ENCODE measurements at places on chromosomes 1 and 21. TPM values are rescaled to one million over a fixed set of nuclear protein-coding genes. Genes with fewer than 3 reads are reported as not detected.
A peak's percentile ranks its signal among the peaks of the same experiment; 100 is the strongest.

The NCAM2 gene
- 7.5 TPM for total RNA-seq

DNA sequence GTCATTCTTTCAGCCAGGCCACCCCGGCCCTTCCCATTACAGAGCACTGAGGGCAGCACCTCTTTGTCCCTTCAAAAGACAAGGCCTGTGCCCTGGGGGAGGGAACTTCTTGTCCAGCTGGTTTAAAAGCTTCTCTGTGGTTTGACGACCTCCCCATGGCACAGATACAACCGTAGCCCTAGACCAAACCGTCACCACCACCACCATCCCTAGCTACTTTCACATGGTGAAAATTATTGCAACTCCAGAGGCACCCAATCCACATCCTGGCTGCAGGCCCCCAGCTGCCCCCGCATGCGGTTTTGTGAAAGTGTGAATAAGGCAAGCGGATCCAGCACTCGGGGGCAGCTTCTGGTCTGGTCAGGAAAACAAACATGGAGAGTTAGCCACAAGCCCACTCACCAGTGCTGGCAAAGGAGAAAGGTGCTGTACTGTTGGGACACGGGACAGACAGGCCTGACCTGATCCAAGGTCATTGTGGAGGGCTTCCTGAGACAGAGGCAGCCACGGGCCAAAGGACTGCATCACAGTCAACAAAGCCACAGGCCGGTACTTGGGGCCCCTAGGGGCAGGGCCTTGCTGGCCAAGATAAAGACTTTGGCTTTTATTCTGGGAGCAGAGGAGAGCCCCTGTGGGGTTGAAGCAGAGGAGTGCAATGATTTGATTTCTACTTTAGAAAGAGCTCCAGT lies 31.2 kb downstream of the CDCA8 start:
- no peak for DNase-seq
- no peaks in the 10 kb centered on the region for H3K27me3 ChIP-seq
- H3K4me3 ChIP-seq: no peak overlapping the region

The VSIG8 gene
- total RNA-seq: not detected

- no peak for DNase-seq
- H3K27ac ChIP-seq: peak overlapping the region; percentile 93
- H3K4me3 ChIP-seq: peak overlapping the region; percentile 59
- H3K27me3 ChIP-seq: no peaks in the 10 kb centered on the region
Measured at GRCh38 chr1:203327684-203328457, 22.6 kb downstream of the BTG2 start.

The NR1I3 gene
- total RNA-seq: not detected

GRCh38 chr1:47881505-47882442 lies 115.4 kb downstream of the TRABD2B start:
- DNase-seq: no peak
- H3K4me1 ChIP-seq: no peaks in the 10 kb centered on the region
- no peaks in the 10 kb centered on the region for H3K27me3 ChIP-seq

DNA sequence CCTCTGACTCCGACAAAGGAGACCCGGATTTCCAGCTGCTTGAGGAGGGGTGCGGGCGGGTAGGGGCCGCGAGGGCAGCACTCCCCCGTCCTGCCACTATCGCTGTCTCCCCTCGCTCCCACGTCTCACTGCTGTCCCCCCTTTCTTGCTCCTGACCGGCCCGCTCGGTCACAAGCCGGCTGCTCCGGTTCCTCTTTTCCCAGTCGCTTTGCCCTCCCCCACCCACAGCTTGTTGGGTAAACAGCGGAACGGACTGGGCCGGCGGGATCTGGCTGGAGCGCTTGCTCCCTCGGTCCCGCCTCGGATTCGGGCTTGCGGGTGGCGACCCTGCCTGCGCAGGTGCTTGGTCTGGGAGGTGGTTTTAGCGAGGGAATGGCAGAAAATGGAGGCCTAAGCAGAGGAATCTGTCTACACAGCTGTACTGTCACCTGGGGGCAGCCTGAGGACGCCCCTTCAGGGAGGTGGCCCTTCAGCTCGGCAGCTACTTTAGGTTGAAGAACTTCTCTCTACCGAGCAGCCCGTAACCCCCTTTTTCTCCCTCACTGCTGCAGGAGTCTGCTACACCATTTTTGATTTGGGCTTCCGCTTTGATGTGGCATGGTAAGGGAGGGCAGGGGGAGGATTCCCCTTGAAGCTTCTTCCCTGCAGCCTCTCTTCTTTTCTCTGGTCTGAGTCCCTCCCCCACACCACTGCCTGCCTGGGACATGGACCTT lies 645 bp downstream of the ATP6V0B start:
- DNase-seq: no peak
- peak overlapping the region; percentile 96 for H3K27ac ChIP-seq
- H3K36me3 ChIP-seq: peaks cover 40% of the 10 kb centered on the region
- H3K4me1 ChIP-seq: peaks cover 74% of the 10 kb centered on the region
- peak overlapping the region; percentile 97 for H3K4me3 ChIP-seq
- H3K27me3 ChIP-seq: no peaks in the 10 kb centered on the region

GRCh38 chr1:184888505-184888904 lies 85.8 kb downstream of the NIBAN1 start:
- H3K4me1 ChIP-seq: peaks cover 59% of the 10 kb centered on the region
- peaks cover 16% of the 10 kb centered on the region for H3K36me3 ChIP-seq

- no peak for DNase-seq
- no peak overlapping the region for H3K27ac ChIP-seq
- H3K4me1 ChIP-seq: no peaks in the 10 kb centered on the region
- no peak overlapping the region for H3K4me3 ChIP-seq
Measured at GRCh38 chr1:223175032-223175431, 32.0 kb upstream of the TLR5 start.

The OR2M3 gene
- total RNA-seq: not detected

GRCh38 chr21:33901412-33902288 lies 14.0 kb downstream of the ATP5PO start:
- H3K4me1 ChIP-seq: no peaks in the 10 kb centered on the region
- H3K4me3 ChIP-seq: no peak overlapping the region
- peaks cover 13% of the 10 kb centered on the region for H3K36me3 ChIP-seq
- no peaks in the 10 kb centered on the region for H3K27me3 ChIP-seq

The MPL gene
- total RNA-seq: 0.13 TPM

The SPOCD1 gene
- total RNA-seq: not detected

DNA sequence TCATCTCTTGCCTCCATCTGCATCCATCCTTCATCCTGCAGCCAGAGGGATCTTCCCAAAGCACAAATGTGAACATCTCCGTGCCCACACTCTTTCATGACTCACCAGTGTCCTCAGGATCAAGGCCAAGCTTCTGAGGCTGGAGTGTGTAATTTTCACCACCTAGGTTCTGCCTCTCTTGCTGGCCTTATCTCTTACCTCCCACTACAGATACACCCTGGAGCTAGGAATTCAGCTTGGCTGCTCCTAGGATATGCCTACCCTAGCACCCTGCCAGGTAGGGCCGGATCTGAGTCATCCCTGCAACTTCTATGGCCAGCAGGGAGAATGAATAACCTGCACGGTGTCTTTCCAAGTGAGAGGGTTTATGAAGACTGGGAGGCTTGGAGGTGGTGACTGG lies 208.7 kb upstream of the CSF3R start:
- H3K27ac ChIP-seq: no peak overlapping the region
- H3K4me3 ChIP-seq: no peak overlapping the region
- no peaks in the 10 kb centered on the region for H3K36me3 ChIP-seq

DNA sequence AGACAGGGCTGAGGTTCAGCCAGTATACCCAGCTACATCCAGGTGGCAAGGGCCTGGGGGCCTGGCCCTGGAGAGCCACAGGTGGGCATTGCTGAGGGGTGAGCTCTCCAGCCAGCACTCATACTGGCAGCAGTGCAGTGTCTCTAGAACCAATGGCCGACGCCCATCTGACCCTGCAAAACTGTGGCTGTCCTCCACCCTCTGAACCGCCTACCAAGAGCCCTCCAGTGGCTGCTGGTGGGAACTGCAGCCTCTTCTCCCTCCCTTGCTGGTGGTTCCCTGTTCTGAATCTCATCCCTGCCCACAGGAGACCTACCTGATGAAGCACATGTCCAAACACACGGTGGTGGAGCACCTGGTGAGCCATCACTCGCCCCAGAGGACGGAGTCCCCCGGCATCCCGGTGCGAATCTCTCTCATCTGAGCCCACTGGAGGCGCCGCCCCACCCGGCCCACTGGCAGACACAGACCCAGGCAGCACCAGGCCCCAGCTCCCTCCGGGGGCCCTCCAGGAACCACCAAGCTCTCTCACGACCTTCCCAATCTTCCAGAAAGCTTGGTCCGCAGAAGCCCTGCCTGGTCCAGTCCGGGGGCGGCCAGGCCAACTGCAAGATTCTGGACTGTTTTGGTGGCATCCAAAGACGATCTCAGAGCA lies 22.1 kb downstream of the A3GALT2 start:
- no peak for DNase-seq
- H3K36me3 ChIP-seq: peaks cover 38% of the 10 kb centered on the region
- H3K27me3 ChIP-seq: no peaks in the 10 kb centered on the region
- H3K4me3 ChIP-seq: no peak overlapping the region

The PMVK gene
- 16.6 TPM for total RNA-seq

The NBPF26 gene
- total RNA-seq: 30.7 TPM

The AMY1A gene
- total RNA-seq: not detected

- H3K4me3 ChIP-seq: no peak overlapping the region
- H3K4me1 ChIP-seq: peaks cover 12% of the 10 kb centered on the region
- no peaks in the 10 kb centered on the region for H3K36me3 ChIP-seq
Measured at GRCh38 chr1:162138599-162139181, 69.2 kb downstream of the NOS1AP start.

DNA sequence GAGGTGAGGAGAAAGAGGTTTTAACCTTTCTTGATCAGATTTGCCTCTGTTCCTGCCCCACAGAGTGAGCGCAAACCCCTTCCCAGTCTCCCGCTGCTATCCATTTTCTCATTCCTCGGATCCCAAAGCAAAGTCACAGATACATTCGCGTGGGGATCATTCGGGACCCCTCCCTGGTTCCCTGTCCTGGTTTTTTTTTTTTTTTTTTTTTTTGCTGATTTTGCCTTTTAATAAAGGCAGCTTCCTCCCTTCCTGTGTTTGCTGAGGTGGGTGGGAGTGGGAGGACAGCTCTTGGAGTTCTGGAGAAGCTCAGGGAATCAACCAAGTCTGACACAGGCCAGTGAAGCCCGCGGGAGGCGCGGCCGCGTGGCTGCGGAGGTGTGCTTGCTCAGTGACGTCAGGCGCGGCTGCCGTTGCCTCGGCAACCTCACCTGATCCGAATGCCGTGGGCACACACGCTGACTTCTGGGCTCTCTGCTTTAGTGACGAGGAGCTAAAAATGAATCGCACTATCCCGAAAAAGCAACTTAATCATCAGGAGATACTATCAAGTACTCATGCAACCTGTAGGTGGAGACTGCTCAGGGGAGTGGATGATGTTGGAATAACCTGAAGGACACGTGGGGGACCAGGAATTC lies 106.4 kb downstream of the TBX19 start:
- no peak overlapping the region for H3K27ac ChIP-seq
- H3K4me1 ChIP-seq: no peaks in the 10 kb centered on the region
- no peaks in the 10 kb centered on the region for H3K27me3 ChIP-seq

The OR2G6 gene
- total RNA-seq: not detected

The CTBS gene
- 8.3 TPM for total RNA-seq

DNA sequence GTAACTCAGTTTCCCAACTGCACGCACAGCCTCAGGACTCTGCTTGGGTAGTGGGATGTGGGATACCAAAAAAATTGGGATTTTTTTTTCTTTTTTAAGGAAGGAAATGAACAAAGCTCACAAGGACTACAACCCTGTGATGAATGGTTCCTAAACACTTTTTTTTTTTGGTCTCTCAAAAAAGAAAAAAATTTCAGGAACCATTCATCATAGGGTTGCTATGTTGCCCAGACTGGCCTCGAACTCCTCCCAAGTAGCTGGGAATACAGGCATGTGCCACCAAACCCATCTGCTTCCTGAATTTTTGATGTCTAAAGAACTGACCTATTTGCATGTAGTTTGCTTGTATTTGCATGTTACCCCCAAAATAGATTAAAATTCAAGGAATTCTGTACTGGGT lies 6.8 kb downstream of the MINDY1 start:
- no peak overlapping the region for H3K27ac ChIP-seq
- no peak overlapping the region for H3K4me3 ChIP-seq
- peaks cover 48% of the 10 kb centered on the region for H3K4me1 ChIP-seq
- H3K36me3 ChIP-seq: peaks cover 64% of the 10 kb centered on the region
- no peaks in the 10 kb centered on the region for H3K27me3 ChIP-seq

GRCh38 chr1:25355841-25356395 lies 17.8 kb downstream of the TMEM50A start:
- H3K36me3 ChIP-seq: peaks cover 30% of the 10 kb centered on the region
- no peaks in the 10 kb centered on the region for H3K4me1 ChIP-seq
- no peak overlapping the region for H3K27ac ChIP-seq
- no peak overlapping the region for H3K4me3 ChIP-seq
- DNase-seq: no peak

- H3K36me3 ChIP-seq: no peaks in the 10 kb centered on the region
- H3K4me3 ChIP-seq: no peak overlapping the region
- no peaks in the 10 kb centered on the region for H3K27me3 ChIP-seq
- no peak for DNase-seq
Measured at GRCh38 chr1:175841738-175842187, 98.4 kb upstream of the TNR start.

GRCh38 chr1:2480986-2481364 lies 4.9 kb downstream of the PLCH2 start:
- no peak overlapping the region for H3K4me3 ChIP-seq
- H3K36me3 ChIP-seq: no peaks in the 10 kb centered on the region
- DNase-seq: no peak
- H3K27me3 ChIP-seq: no peaks in the 10 kb centered on the region

GRCh38 chr1:39788758-39789570 lies at the start of gene BMP8B:
Gene BMP8B (minus strand): TSS chr1:39788865. CDS start chr1:39788485, 380 bp downstream.
- no peak for DNase-seq
- H3K27ac ChIP-seq: peak within 1 kb of the TSS; percentile 31
- H3K27me3 ChIP-seq: no peaks in the 10 kb centered on the region
- H3K36me3 ChIP-seq: no peaks in the 10 kb centered on the region
- H3K4me3 ChIP-seq: peak within 1 kb of the TSS; percentile 56
- peaks cover 24% of the 10 kb centered on the region for H3K4me1 ChIP-seq

The NBPF6 gene
- total RNA-seq: not detected

DNA sequence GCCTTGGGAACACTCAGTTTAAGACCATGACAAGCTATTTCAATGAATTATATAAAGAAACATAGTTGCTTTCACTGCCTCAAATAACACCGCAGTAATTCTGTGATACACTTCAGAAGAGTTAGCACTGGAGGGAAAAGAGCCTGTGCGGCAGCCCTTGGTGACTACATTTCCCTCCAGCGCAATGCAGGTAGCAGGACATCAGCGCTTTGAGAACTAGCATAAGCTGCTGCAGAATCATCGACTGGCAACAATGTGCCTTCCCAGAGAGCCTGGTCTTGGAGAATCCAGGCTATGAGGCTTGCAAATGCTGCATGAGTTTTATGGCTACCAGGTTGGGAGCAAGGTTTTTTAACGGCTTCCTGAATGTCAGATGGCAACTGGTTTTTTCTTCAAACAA lies 7.5 kb downstream of the NRIP1 start:
- no peak overlapping the region for H3K4me3 ChIP-seq
- DNase-seq: no peak
- no peaks in the 10 kb centered on the region for H3K36me3 ChIP-seq
- no peak overlapping the region for H3K27ac ChIP-seq
- H3K27me3 ChIP-seq: no peaks in the 10 kb centered on the region
- H3K4me1 ChIP-seq: peaks cover 97% of the 10 kb centered on the region

The PTPRC gene
- total RNA-seq: 8.4 TPM
